H4 (cell line): ENCODE measurements at places on chromosomes 3 and 15. TPM values are rescaled to one million over a fixed set of nuclear protein-coding genes. Genes with fewer than 3 reads are reported as not detected.
A peak's percentile ranks its signal among the peaks of the same experiment; 100 is the strongest.

- DNase-seq: no peak
These were observed 86.9 kb downstream of the C3orf80 start for GRCh38 chr3:160312014-160312624.

DNA sequence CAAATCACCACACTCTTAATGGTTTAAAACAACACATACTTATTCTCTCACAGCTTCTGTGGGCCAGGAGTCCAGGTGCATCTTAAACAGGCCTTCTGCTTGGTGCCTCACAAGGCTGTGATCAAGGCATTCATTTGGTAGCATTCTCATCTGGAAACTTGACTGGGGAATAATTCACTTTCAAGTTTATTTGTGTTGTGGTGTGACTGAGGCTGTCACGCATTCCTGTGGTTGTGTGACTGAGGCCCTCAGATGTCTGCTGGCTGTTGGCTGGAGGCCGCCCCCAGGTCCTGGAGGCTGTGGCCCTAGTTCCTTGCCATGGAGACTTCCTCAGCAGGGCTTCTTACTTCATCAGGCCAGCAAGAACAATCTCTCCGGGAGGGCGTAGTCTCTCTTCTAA, 16.9 kb upstream of the FAM3D start:
- peak; percentile 65 for DNase-seq

DNA sequence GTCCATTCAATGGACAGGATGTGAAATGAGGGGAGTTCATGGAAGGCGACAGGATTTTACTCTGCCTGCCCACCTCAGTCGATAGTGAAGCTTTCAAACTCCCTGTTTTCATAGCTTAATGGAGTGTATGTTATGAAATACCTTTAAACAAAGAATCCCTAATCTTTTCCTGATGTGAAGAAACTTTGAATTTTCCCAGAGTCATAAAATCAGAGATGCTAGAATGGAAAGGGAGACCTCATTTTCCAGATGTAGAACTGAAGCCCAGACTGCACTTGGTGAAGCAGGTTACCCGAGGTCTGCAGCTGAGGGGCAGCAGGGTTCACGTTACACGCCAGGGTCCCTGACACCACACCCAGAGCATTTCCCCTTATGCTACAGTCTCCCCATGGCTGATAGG, 34.7 kb upstream of the LACTB start:
- no peak for DNase-seq

DNA sequence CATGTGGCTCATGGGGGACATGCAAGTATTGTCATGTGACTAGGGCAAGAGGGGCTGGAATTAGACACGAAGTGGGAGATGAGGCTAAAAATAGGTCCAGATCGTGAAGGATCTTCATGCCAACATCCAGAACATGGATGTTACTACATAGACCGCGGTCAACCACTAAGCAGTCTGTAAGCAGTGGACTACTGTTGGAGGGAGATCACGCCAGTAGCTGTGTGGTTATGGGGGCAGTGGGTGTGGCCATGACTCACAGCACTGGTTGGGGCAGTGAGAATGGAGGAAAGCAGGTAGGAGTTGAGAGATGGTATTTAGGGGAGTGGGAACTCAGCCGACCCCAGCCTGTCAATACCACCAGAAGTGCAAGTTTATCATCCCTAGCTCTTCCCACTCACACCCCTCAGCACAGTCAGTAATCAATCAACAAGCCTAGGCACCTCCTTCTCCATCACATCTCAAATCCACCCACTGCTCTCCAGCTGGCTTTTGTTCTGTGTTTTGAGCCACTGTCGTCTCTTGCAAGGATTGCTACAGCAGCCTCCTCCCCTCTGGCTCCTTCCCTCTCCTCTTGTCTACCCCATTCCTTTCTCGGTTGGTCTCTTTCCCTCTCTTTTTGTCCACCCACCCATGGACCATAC, 107.2 kb upstream of the ABHD17C start:
- peak; percentile 66 for DNase-seq

DNA sequence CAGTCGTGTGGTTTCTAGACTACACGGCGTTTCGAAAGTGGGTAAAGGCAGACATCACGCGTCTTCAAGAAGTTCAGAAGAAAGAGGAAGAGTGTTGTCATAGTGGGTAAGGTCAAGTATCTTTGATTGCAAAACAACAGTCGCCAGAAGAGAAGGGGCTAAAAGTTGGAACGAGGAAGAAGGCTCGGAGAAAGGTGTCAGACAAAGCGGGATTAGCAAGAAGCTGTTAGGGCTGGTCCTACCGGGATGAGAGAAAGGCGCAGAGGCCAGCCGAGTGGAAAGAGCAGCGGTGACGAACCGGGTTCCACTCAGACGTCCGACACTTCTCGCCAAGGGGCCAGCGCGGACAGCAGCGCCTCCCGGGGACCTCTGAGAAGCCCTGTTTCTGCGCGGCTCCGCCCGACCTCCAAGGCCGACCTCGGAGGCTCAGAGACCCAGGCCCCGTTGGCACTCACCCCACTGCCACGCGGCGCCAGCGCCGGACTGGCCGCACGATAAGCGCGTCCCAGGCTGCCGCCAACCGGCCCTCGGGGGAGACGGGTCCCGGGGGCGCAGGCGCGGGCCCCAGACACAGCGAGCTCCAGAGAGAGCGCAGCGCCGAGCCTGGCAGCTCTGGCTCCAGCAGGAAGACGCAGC, 436 bp downstream of the ADPGK start:
- DNase-seq: peak; percentile 20

The FGF7 gene
- total RNA-seq: 3.6 and 8.2 TPM in 2 replicates

GRCh38 chr15:50800715-50801114, 35.2 kb upstream of the SPPL2A start:
- DNase-seq: no peak
